Mesendoderm (in vitro differentiated cells): ENCODE measurements at places on chromosomes 12 and 14.

DNA sequence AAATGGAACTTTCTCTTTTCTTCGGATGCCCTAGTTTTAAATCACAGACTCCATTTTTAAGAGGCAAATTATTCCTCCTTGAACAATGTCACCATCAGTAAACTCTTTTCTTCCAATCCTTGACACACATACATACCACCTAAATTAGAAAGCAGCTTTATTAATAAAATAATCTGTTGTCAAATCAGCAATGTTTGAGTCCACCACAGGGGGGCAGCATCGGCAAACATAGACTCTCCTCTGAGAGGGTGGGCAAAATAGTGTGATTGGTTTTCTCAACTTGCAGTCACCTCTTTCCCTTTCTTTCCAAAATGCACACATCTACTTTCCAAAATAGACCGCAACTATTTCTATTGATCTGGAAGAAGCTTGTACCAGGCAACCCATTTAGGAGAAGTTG is 438.4 kb upstream of the OR4E1 start:
- DNase-seq = peak; percentile 24

- DNase-seq = peak; percentile 21
These were observed 22.4 kb downstream of the OR10G2 start for GRCh38 chr14:21612324-21612723.

DNA sequence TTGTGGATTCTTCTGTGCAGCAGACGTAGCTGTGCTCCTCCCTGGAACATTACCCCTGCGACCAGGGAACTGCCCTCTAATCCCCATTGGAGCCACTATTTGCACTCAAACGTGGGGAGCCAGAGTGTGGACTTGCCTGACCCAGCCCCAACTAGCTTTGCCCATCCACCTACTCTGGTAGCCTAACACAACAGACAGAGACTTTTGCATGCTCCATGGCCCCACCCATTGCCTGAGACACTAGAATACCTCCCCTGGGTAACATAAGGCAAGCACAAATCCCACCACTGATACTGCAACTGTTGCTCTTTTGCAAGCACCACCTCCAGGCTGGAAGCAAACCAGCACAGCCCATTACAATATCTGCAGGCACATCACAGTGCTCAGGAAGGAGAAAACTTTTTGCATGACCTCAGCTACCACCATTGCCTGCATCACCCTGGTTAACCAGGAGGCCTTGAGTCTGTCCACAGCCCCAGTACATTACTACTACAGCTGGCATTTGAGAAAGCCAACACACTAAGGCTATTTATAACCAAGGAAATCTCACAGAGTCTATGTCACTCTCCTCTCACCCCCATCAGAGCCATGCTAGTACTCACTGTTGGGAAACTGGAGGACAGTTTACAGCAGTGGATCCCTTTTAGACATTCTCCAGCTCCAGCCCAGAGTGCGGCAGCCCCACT is 15.0 kb downstream of the CEP128 start:
- DNase-seq = no peak

DNA sequence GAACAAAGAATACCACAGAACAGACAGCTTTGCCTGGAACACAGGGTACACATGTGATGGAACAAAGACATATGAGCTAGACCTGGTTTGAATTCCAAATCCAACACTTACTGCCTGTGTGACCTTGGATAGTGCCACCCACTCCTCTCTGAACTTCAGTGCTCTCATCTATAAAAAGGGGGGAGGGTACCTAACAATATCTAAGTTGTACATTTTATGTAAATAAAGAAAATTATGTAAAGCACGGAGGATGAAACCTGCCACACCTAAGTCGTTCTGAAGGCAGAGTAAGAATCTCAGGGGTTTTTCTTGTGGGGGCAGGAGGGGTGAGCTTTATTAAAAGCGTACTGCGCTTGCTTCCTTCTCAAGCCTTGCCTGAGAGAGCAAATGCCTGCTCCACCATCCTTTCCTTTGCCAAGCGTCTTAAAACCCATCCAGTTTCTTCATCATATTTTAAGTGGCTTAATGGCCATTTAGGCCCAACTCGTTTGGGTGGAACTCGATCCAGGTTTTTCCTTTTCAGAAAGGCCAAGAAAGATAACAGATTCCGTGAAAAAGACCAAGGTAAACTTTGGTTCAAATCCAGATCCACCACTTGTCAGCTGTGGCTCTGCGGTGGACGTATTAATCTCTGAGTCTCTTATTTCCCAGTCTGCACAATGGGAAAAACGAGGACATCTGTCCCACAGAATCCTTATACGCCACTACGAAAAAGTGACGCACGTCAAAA is 946 bp downstream of the DDX24 start:
- DNase-seq = peak; percentile 30

DNA sequence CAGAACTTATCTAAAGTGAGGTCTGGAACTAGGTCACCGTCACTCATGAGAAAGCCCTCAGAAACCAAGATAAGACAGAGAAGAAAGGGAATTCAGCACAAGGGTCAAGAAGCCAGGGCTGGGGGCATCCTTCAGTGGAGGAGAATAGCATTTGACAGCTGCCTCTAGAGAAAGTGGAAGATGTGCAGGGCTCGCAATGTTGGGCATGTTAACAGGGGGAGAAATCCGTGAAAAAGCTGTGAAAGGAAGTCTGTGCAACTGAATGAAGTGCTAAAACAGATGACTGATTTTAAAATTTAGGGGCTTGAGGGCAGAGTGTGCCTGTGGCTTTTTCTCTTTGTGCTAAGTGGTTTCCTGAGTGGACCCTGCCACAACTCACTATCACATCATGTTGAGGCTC is 97.7 kb upstream of the IFNG-AS1 start:
- no peak for DNase-seq

DNA sequence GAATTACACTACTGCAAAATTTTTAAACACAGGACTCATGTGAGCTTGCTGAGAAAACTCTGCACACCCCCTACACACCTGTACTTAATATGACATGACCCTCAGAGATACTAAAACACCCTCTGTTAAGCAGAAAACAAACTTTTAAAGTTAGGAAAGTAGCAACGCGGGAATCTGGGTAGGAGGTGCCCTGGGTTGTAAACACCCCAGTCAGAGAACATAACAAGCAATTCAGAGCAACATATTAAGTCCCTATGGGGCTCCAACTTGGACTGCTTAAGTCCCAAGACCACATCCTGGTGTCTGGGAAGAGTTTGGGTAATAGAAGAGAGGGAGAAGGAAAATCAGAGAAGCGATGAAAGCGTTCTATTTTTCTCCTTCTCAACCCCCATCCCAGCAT is 1.2 kb downstream of the ATF7 start:
- no peak for DNase-seq

DNA sequence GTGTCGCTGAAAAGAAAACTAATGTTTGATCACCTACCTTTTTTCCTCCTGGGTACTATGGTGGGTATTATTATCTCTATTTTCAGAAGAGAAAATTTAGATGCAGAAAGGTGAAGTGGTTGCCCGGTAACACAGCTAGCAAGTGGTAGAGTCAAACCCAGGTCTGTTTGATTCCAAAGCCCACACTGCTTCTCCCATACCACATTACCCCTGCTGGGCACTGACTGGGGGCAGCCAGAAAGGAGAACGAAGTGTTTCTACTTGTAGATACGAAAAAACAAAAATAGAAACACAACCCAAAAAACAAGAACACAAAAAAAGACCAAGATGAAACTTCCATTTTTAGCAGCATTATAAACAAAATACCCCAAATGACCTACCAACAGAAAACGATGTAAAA is 142.2 kb downstream of the SLC41A2 start:
- DNase-seq = no peak

DNA sequence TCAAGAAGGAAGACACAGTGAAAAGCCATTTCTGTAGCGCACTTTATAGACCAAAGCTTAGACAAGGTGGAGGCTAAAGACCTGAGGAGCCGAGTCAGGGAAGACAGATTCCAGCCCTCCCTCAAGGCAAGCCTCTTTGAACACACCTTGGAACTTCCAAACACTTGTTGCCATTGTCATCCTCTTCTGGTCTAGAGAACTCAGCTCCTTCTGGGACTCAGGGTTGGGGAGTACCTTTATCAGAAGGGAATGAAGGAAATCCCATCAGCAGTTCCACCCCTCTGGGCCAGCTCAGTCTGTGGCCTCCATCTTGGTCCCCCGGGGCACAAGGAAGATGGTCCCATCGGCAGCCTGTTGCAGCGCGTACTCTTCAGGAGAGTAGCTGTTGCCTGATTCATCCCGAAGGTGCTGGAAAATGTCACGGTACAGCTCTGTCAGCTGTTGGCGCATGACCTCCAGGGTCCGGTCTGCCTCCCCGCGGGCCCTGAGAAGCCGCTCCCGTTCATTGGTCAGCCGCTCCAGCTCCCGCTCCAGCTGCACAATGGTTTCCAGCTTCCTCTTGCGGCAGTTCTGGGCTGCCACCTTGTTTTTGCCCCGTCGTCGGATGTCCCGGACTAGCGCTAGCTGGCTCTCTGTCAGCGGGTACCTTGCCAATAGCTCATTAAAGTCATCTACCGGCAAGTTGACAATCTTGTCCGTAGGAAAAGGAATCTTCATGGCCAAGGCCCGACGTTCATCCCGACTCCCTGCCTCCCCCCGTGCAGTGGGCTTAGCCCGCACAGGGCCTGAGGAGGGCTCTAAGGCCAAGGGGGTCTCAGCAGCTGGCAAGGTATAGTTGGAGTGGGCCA is 8.5 kb downstream of the NFE2 start:
- no peak for DNase-seq

DNA sequence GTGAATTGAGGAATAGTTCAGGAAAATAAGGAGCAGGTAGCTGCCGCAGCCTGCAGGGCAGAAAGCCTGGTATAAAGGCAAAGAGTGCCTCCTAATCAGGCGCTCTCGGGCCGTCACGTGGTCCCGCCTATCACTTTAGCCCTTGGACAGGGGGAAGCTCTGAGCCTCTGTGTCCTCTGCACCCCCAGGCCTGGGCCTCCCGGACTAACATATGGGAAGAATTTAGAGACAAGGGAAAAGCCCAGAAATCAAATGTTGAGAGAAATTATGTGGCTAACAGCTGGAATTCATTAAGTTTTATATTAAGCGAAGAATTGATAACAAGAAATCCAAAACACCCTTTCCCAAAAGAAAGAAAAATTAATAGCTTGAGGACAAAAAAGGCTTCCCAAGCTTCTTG is 417.7 kb downstream of the ATP23 start:
- no peak for DNase-seq

DNA sequence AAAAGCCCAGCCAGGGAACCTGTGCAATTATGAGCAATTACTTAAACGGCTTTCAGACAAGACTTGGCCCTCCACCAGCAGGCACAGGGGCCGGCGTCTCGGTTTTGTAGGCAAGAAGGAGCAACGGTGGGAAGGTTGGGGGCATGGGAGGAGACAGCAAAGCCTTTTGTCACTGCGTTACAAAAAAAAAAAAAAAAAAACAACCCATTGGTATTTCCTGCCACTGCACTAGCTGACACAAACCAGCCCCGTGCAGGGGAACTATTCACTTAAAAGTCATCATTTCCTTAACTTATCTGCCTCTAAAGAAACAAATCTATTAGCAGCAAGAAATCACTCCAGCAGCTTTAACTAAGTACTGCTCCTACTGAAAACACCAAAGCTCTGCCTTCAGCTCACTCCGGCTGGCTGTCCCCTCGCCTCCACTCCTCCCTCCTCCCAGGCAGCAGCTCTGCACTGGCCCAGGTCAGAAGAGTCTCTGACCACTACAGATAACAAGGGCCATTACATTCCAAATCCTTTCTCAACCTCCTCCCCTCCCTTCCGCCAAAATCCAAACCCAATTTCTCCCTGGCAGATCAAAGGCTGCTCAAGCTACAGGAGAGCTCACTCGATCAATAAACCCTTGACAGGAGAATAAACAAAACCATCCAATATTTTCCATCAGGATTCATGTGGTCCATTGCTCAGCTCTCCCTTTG is 105.2 kb upstream of the CDKN3 start:
- peak; percentile 94 for DNase-seq

DNA sequence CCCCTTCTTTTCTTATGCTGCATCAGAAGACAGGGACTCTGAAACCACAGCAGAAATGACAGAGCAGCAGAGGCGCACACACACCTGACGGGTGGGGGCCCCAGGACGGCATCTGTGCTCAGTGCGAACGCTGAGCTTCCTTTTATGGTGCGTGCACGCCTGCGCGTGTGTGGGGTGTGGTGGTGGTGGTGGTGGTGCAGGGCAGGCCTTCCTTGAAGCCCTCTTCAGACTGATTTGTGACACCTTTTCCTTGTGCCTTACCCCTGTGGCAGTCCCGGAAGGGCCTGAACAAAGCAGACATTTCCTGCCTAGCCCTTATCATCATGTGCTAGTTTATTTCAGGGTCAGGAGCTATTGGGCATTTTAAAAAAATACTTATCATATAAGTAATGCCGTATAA is 75.7 kb downstream of the TSPAN9 start:
- DNase-seq = no peak

DNA sequence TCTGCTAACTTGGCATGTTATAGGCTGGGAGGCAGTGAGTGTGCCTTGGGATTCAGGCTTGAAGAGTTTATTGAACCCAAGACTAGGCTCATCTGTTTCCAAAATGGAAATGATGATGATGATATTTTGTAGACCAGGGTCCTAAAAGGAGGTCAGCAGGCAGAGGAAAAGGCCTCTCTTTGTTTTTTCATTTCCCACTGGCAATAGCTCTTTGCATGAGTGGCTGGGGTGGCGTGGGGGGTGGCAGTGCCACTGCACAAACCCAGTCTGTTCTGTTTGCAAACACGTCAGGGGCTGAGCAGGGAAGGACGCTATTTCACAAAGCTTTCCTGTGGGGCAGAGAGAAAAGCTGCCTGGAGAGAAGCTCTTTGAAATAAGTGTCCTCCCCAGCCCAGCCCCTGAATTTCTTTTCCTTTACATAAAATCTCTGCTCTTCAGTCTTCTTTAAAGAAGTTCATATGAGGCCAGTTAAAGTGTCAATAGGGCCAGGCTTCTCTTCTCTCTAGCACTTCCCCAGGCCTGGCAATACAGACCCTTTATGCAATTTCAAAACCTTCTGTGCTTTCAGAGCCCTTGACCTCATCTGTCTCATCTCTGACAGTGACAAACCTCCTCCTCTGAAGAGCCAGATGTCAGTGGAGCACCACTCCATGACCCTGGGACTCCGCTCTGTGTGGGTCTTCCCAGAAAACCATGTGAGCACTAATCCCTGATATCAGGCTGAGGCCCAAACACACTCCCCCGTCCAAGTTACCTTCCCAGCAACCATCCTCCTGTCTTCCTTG is 72.8 kb downstream of the ZNF664 start:
- DNase-seq = no peak

GRCh38 chr14:73736842-73737241 is 22.7 kb upstream of the PNMA1 start:
- DNase-seq = no peak

DNA sequence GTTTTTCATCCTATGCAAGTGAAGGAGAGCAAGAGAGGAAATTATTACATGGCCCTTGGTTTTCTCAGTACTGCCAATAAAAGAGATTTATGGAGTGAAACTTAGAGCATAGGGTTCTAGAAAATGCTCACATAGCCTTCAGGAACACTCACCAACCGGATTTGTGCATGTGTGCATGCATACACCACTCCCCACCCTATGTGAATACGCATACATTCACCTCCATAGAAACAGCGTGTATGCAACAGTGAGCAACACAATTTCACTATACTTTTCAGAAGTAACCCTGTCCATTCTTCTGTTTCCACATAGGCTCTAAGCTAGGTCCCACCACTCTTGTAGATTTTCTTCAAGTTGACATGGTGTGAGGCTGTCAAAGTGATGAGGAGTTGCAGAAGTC is 31.5 kb upstream of the HOXC13 start:
- no peak for DNase-seq

GRCh38 chr12:49264466-49264872 is 413 bp upstream of the TUBA1C start:
- DNase-seq = no peak
